ENCODE measurements at places on chromosomes 2 and 18.

DNA sequence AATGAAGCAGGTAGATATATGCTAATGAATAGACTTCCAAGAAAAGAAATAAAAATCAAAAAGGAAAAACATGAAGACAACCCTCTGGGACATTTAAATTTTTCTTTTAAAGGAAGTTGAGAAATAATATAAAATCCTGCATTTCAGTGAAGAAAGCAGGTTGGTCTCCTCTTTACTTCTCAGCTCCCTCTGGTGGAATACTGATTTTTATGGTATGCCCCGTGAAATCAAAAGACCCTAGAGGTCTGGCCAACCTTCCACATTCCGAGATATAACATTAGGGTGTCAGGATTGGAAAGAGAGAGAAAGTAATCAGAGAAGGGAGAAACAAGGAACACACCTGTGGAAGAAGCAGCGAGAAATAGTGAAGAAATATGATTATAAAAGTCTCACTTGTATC, 72.7 kb downstream of the DNER start:
- no peak for DNase-seq

- no peak for DNase-seq
Observed at GRCh38 chr2:33421820-33422219, 54.6 kb upstream of the RASGRP3 start.

DNA sequence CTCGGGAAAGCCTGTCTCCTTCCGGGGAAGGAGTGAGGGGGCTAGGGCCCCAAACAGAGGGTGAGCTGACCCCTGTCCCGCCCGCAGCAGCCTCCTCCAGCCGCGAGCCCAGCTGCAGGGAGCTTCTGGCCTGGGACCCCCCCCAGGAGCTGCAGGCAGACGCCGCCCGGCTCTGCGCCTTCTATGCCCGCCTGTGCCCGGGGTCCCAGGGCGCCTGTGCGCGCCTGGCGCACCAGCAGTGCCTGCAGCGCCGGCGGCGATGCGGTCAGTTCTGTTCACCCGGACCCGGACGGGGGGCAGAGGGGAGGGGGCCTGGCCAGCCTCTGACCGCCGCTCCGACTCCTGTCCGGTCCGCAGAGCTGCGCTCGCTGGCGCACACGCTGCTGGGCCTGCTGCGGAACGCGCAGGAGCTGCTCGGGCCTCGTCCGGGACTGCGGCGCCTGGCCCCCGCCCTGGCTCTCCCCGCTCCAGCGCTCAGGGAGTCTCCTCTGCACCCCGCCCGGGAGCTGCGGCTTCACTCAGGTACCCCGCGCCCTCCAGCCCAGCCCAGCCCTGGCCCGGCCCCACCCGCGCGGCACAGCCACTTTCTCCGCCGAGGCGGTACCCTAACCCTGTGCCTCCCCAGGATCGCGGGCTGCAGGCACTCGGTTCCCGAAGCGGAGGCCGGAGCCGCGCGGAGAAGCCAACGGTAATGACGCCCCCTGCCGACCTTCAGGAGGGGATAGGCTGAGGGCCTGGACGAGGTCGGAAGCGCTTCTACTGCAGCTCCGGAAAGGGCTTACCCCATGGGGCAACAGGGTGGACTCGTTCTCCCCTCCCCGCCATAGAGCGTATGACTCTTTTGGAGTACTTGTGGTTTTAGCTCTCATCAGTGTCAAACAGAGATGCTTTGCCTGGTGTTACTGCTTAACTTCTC, 2.0 kb upstream of the CHRND start:
- no peak for DNase-seq

DNA sequence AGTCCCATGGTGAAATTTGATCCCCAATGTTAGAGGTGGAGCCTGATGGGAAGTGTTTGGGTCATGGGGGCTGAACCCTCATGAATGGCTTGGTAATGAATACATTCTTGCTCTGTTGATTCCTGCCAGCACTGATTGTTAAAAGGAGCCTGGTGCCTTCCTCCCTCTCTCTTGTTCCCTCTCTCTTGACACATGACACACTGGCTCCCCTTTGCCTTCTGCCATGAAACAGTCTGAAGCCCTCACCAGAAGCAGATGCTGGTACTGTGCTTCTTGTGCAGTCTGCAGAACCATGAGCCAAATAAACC, 30.6 kb upstream of the EPC2 start:
- DNase-seq, result no peak

DNA sequence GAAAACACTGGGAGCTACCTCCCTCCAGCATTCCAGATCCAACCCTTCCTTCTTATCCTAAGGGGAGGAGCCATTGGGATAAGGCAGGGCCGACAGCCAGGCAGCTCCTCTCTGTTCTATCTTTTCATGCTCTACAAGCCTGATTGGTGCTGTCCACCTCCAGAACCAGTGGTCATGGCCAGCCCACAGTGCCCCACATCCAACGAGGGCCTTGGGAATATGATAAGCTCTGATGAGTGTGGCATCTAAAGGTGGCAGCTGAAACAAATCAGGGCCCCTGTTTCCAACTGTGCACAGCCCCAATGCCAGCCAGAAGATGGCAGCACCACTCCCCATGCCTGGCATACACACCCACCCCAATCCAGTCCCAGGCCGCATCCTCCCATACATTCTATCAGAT, 329.3 kb downstream of the C1D start:
- DNase-seq, result no peak

DNA sequence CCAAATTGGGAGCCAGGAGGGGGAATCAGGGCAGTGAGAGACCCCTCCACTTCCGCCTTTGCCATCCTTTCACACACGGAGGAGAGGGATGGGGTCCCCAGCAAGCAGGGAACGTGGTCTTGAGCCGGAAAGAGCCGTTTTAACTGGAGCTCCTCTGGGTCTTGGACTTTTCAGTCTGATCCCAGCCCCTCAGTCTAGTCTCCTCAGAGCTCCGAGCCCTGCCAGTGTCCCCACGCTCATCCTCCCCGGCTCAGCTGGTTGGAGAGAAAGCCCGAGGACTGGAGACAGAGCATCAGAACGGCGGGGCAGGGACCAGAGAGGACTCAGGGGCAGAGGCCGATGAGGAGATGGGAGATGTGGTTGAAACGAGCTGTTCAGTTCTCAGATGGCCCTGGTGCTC, 26.1 kb upstream of the OTOF start:
- DNase-seq, result no peak

DNA sequence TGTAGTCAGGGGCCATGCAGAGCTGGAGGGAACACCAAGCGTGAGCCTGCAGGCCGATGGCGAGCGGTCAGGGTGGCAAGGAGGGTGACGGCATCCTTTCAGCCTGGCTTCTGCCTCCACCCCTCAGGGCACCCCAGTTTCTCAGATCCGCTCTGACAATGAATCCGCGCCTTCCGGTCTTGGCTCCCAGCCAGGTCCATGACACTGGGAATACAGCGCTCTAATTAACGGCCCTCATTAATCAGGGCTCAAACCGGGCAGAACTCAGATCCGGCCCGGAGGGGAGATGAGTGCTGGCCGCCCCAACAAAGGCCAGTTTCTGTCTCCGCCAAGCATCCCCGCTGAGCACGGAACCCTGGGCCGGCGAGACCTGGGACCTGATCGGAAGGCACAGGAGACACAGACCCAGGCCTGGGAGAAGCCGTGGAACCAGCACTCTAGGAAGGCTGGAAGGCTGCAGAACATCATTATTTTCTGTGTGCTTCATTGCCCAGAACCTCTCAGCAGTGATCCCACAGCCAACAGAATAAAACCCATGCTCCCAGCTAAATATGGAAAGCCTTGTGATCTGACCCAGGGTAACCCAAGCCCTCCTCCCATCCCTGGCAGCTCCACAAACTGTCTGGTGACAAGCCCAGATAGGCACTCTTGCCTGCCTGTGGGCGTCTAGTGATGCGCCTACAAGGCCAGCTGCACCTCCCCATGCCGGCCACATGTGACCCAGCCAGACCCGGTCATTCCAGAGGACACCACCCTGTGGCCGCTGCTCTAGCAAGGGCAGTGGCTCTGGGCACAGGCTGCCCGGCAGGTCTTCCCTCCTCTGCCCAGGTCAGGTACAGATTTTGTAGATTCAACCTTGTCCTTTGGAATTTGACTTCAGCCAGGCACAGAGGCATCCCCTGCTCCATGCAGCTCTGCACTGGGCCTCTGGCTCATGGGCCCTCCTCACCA, 438.7 kb upstream of the MYT1L start:
- DNase-seq, result no peak

GRCh38 chr2:102736410-102737409, 25.1 kb upstream of the TMEM182 start:
- peak; percentile 85 for DNase-seq

GRCh38 chr2:69964353-69964841, 3.0 kb upstream of the ASPRV1 start:
- DNase-seq, result no peak

GRCh38 chr2:47072728-47073191, 82.3 kb downstream of the STPG4 start:
- peak; percentile 39 for DNase-seq

DNA sequence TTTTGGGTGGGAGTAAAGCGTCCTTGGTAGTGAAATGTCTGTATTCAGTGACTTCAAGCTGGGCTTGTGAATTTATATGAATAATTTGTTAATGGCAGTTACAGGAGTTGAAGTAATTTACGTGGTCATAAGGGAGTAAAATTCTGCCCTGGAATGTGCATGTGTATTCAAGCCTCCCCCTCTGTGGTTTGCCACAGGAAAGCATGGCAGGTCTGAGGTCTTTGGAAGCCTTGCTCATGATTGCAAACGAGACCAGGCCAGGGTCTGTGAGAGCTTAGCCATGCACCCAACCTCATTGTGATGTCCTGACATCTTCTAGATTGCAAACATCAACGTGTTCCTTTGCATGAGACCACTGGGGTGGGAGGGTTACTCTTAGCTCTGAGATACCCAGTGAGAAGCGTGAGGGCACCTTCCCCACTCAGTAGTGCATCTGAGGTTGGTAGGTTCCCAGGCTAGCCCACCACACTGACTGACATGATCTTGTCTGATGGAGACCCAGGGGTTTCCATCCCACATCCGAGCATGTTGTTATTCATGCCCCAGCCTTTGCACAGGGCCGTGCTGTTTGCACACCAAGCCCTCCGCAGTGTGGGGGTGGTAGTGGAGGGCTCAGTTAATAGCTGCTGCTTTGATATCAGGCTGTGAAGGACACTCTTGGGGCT, 216.5 kb downstream of the KLHL29 start:
- no peak for DNase-seq

DNA sequence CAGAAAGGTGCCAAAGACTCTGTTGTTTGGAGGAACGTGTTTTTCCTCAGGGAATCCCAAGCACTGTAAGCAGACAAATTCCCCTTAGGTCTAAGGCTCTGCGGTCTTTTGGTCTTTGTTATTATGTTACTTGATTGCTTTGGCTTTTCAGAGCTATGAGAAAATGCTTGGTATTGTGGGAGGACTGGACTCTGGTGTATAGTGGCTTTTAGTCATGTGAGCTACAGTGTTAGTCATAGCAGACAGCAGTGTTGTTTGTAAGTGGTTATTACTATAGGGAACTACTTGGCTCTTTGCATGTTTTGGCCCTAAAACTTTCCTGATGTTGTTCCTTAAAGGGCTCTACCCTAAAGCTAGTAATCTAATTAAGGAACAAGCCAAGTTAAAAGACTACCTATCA, 956.2 kb upstream of the LRATD1 start:
- DNase-seq, result no peak

DNA sequence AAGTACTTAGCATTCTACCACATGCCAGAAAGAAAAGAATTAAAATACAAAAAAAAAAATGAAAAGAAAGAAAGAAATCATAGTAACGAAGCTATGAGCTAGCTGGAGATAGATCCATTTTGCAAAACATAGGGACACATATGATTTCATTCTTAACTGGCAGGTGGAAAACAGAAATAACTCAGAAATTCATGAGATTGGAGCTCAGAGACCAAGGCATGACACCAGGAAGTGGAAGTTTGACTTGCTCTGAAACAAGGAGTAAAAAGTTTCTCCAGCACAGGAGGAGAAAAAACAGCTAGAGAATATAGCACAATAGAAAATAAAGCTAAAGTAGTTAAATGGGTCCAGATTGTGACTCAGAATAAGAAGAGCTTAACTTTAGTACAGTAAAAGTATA, 278.1 kb downstream of the ZEB2 start:
- no peak for DNase-seq

DNA sequence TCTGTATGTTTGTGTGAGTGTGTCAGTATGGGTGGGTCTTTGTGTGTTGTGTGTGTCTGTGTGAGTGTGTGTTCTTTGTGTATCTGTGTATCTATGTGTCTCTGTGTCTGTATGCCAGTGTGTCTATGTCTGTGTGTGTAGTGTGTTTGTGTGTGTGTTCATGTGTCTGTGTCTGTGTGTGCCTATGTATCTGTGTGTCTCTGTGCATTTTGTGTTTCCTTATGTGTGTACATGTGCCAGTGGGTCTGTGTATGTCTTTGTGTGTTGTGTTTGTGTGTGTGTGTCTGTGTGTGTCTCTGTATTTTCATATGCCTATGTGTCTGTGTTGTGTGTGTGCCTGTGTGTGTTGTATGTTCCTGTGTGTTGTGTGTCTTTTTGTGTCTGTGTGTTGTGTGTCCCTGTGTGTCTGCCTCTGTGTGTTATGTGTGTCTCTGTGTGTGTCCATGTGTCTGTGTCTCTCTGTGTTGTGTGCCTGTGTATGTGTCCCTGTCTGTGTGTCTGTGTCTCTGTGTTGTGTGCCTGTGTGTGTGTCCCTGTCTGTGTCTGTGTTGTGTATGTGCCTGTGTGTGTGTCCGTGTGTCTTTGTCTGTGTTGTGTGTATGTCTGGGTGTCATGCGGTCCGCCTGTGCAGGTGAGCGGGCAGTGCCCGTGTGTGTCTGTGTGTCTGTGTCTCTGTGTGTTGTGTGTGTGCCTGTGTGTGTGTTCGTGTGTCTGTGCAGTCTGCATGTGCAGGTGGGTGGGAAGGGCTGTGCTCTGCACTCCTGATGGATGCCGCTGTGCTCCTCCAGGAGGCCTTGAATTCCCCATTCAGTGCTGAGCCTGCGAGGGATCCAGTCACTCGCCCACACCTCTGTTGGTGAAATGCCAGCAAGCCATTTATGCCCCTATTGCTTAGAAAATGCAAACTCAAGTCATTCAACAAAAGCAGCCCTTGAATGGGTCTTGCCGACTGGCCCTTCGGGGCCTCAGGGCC, 37.4 kb downstream of the KLHL29 start:
- DNase-seq, result no peak
